ENCODE measurements at places on chromosomes 2 and 18. TPM values are rescaled to one million over a fixed set of nuclear protein-coding genes. Genes with fewer than 3 reads are reported as not detected.

The KCNE4 gene
- total RNA-seq: not detected

- H3K4me3 ChIP-seq: peak within 1 kb of the TSS; percentile 79
- H3K27me3 ChIP-seq: peaks cover 71% of the 10 kb centered on the region
- peak; percentile 70 for DNase-seq
- H3K27ac ChIP-seq: no peak within 1 kb of the TSS
Measured at GRCh38 chr2:205682239-205682970, at the start of gene NRP2. TSS of gene NRP2 (plus strand) at chr2:205682501. CDS start at chr2:205683291, 790 bp downstream.

The CRYBA2 gene
- total RNA-seq: not detected

- H3K27ac ChIP-seq: no peak overlapping the region
- peaks cover 11% of the 10 kb centered on the region for H3K4me1 ChIP-seq
- H3K27me3 ChIP-seq: peaks cover 30% of the 10 kb centered on the region
- no peak for DNase-seq
Measured at GRCh38 chr18:9684881-9685614, 23.1 kb upstream of the RAB31 start.

The IAH1 gene
- total RNA-seq: 66.3 TPM

DNA sequence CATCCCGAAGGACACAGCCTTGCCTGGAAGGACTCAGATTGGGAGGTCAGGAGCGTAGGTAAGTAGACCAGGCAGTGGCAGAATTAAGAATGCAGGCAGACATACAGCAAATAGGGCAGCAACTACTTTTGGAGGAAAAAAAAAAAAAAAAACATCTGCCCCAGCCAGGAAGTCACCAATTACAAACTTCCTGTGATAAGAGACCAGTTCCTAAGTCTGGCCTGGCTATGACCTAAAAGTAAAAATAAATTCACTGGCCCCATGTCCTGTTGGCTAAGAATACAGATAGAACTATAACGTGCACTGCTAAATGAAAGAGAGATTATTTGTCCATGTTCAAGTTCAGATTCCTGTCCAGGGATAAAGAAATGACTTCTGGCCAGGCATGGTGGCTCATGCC, 45.2 kb upstream of the NOSTRIN start:
- H3K4me3 ChIP-seq: no peak overlapping the region
- H3K27me3 ChIP-seq: no peaks in the 10 kb centered on the region

- peaks cover 5% of the 10 kb centered on the region for H3K36me3 ChIP-seq
- peaks cover 18% of the 10 kb centered on the region for H3K27me3 ChIP-seq
- H3K4me3 ChIP-seq: peak overlapping the region; percentile 74
- peak; percentile 68 for DNase-seq
Measured at GRCh38 chr2:102251042-102251848, 60.1 kb upstream of the IL1RL1 start.
